ENCODE measurements at places on chromosomes 6 and 20. TPM values are rescaled to one million over a fixed set of nuclear protein-coding genes. Genes with fewer than 3 reads are reported as not detected.

GRCh38 chr20:25249198-25249931, 1.5 kb downstream of the PYGB start:
- no peak for DNase-seq

SLC2A4RG gene
- polyA plus RNA-seq, result 7.9 TPM

GRCh38 chr6:12097791-12098190, 85.7 kb downstream of the HIVEP1 start:
- no peak for DNase-seq

DNA sequence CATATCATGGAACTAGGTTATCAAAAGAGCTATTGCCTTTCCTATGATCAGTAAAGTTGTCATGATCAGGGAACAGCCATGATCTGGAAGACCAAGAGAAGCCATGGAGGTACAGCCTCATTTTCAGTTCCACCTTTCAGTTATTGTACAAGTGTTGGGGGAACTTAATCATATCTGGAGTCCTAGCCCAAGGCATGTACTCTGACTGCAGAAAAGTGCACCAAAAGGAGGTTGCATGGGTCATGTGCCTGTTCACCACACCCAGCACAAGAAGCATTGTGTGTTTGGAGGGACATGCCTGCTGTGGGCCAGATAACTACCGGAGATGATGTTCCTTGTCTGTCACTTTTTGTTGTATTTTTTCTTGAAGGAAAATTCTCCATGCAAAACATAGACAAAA, 185.8 kb upstream of the MAN1A1 start:
- DNase-seq, result no peak

DNA sequence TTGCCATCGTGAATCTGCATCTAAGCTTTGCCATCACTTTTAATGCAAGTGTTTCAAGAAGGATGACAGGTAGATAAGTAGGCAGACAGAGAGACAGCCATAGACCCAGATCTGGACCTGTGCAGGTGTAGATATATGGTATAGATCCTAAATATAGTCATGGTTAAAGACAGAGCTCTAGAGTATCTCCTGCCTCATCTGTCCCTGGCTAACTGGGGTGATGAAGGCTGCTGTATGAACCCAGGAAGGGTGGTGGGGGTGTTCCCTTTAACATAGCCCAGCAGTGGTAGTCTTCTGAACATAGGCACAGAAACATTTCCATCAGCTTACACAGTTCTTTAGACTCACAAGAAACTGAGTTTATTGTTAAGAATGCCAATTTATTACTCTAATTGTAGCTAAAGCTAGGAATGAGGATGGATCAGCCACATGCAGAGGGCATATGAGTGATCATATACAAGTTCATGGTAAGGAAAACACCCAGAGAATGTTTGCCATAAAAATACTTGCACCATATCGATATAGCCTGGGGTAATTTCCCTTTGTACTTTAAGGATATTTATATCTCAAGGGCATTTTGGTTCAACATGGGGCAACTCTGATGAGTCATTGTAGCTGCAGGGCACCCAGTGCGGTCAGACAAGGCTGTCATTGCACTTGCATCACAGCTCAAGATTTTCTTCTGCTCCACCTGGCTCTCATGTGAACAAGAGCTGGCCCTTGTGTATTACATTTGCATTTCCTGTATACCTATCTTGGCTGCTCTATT, 587.2 kb downstream of the EPM2A start:
- DNase-seq, result peak; percentile 76

PARD6B gene
- polyA plus RNA-seq, result 2.4 TPM

DNA sequence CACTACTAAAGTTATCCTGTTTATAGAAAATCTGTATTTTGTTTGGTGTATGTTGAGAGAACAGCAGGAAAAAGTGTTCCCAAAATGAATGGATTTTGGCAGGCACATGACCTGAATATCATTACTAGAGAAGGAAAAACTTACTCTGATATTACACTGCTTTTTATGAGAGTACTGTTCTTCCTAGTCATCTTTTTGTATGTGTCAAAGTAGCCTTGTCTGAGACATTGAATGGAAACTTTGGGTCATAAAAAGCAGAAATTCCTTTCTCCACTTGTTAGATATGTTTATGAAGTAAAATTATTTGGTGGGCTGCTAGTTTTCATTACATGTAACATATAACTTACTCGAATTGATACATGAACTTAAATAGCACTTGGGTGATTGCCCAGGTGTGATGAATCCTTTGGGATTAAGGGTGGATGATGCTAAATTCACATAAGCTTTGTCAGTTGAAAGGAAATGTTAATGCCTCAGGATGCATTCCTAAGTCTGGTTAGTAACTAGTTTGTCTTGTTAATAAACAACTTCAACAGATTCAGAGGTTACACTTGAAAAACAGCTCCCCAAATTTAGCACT, 206.7 kb downstream of the CENPW start:
- no peak for DNase-seq

DNA sequence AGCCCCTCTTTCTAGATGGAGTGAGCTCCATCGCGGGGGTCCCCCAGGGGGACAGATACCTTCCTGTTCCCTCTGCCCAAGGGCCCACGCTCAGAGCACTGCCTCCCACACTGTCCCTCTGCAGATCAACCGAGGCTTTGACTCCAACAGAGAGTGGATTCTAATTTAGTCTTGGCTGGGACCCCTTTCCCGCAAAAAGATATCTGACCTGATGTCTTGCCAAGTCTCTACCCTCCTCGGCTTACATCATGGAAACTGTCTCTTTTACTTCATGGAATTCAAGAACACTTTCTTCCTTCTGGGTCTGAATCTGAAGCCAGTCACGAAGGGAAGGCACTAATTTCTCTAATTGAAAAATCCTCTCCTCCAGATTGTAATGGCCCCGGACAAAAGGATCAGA, 278.0 kb downstream of the BMP7 start:
- DNase-seq, result no peak

DNA sequence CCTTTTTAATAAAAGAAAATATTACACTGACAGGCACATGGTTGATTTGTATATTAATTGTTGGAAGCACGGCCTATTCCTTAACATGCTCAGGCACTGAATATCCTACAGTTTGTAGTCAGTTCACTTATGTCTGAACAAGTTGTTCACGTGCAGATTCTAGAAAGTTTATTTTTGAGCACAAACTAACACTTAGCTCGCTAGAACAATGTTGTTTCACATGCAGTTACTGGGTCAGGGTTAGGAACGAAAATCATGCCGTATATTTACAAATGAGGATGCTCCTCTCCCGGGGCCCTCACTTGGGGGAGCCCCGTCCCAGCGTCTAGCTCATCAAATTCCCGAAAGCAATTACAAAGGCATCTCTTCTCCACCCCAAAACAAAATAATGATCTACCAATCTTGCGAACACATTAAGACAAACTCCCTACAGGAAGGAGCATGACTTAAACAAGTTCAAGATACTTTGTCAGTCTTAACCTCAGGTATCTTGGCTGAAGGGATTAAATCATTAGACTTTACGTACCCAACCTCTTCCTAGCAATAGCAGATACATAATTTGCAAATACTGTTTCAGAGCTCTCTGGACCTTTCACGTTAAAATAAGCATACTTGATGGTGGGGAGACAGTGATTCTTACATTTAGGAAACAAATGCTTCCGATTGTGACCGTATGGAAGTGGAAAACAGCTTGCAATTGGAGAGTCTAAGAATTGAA, 1.5 kb downstream of the MAP7 start:
- no peak for DNase-seq

DNA sequence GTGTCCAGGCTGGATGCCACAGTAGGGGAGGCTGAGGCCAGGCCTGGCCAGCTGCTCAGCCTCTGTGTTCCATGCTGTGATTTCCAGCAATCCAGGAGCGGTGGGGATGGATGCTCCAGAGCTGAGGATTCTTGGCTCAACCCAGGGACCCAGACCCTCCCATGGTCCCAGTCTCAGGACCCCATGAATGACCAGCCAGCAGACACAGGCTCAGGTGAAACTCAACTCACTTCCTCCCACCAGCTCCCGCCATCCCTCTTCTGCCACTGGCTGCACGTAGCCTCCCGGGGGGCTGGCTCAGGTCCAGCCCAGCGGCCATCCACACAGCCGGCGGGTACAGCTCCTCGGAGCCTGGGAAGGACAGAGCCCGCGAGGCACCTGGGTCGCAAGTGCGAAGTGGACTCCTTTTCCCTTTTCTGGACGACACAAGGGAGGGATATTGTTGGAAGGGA, 54.5 kb upstream of the DACT2 start:
- no peak for DNase-seq

- no peak for DNase-seq
Observed at GRCh38 chr6:123777563-123777962, 26.1 kb upstream of the NKAIN2 start.

DNA sequence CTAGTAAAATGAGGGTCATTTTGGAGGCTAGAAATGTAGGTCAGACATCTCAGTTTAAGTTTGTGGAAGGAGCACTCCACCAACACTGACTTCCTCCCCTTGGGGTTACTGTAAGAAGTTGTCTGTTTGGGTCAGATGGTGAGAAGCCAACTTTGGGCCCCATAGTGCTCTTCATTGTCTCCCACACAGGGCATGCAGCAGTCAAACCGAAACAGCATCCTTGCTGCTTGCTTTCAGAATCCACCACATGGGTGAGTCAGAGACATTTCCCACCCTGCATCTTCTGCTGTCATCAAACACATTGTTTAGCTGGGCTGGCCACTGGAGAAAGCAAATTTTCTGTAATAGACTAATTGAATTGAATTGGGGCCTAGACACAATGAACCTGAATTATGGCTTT, 16.8 kb downstream of the IL17F start:
- DNase-seq, result no peak

ULBP1 gene
- 0.03 TPM for polyA plus RNA-seq

GRCh38 chr20:19880256-19881079, 122.4 kb downstream of the RIN2 start:
- DNase-seq, result no peak

- no peak for DNase-seq
Observed at GRCh38 chr20:15318682-15319081, 981.3 kb upstream of the FLRT3 start.

GRCh38 chr6:134413241-134413643, 95.3 kb upstream of the SGK1 start:
- peak; percentile 25 for DNase-seq

DNA sequence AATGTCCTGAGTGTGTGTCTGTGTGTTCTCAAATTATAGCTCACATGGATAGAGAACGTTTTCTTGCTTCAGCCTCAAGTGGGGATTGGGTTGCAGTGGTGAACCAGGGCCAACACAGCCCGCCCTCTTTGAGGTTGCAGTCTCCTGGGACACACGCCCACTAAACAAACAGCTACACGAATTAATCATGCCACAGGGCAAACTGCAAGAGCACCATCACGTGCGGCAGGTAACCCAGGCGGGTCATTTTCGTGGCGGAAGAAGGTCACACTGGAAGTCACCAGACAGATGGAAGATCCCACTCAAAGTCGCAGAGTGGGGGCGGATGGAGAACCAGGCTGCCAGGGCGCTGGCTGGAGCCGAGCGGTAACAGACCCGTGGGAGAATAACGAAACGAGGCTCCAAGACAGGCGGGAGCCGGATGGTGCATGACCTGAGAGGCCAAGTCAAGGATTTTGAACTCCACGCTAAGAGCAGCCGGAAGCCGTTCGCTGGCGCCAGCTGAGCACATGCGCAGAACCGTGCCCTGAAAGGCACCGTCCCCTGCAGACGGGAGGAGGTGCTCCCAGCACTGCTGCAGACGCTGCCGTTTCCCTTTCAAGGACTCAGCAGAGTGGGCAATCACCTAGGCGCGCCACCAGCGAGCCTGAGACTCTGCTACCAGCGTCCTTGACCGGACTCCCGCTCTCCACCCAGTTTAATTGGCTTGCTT, 10.7 kb downstream of the DLL1 start:
- DNase-seq, result peak; percentile 83

OR2J1 gene
- polyA plus RNA-seq, result not detected

PSORS1C2 gene
- polyA plus RNA-seq, result not detected

DNA sequence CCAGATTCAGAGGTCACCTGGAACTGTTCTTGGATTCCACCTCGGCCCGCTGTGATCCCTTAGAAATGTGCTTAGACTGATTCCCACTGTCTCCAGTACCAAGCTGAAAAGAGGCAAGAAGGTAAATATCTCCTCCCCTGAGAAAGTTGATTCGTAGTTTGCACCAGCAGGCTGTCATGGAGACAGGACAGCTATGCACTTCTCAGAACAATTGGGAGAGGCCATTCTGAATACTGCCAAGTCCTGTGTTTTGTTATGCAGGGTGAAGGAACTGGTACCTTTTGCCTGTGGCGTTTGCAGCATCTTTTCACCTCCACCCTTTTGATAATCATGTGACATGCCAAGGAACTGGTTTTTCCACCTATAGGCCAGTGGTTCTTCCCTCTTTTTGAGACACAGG, 58.2 kb upstream of the RNGTT start:
- DNase-seq, result no peak

ARMH2 gene
- polyA plus RNA-seq, result not detected

GRCh38 chr6:27863962-27864905, 48.0 kb downstream of the OR2B2 start:
- peak; percentile 8 for DNase-seq

- DNase-seq, result no peak
Observed at GRCh38 chr6:12476484-12476883, 186.3 kb downstream of the EDN1 start.

FAM209A gene
- 0.40 TPM for polyA plus RNA-seq

GRCh38 chr6:129481706-129482105, 228.3 kb downstream of the ARHGAP18 start:
- DNase-seq, result no peak

ALDH8A1 gene
- polyA plus RNA-seq, result 2.1 TPM

GRCh38 chr20:14883324-14883723, 545.9 kb upstream of the FLRT3 start:
- DNase-seq, result no peak

- no peak for DNase-seq
Observed at GRCh38 chr6:136034422-136034821, 182.9 kb downstream of the PDE7B start.

DNA sequence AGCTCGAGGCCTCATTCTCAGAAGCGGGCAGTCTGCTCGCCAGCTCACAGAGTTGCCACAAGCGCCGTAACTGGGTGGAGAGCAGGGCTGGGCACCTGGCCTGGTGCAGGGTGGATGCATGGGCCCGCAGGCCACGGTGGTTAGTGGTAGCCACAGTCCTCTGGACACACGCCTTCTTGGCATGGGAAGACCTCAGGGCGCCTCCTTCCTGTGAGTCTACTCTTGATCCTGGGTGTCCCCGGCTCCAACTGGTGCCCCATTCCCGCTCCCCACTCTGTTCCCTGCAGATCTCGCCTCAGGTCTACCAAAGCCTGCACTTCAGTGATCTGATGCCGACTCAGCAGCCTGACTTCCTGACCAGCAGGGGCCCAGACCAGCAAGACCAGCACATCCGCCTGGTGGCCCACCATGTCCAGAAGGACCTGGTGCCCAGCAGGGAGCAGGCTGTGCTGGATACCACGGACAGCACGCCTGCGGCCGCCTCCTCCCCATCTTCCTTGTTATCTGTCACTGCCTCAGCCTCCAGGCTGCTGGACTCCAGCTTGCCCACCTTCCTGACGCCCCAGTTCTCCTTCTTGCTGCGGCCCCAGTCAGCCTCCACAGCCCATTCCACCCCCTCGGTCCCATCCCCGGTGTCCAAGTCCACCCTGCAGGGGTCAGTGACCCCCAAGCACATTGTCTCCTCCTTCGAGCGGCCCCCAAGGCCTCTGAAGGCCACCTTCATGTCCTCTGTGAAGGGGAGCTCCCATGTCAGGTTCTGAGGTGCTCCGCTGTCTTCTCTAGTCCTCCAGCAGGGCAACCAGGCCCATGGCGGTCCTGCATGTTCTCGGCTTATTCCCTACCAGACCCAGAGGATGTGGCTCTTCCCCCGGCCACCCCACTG, 43.1 kb downstream of the SUN5 start:
- DNase-seq, result no peak

GRCh38 chr6:138000941-138001340, 106.3 kb downstream of the PERP start:
- no peak for DNase-seq

All from adrenal gland (tissue), 19 donors.